CD4-positive, alpha-beta T cell treated with Interleukin-6 at 100 ng/mL for 8 hours (primary cell): ENCODE measurements at places on chromosomes 1 and 21.

GRCh38 chr21:14773777-14774345 is 227.7 kb upstream of the SAMSN1 start:
- DNase-seq: peak; percentile 48

DNA sequence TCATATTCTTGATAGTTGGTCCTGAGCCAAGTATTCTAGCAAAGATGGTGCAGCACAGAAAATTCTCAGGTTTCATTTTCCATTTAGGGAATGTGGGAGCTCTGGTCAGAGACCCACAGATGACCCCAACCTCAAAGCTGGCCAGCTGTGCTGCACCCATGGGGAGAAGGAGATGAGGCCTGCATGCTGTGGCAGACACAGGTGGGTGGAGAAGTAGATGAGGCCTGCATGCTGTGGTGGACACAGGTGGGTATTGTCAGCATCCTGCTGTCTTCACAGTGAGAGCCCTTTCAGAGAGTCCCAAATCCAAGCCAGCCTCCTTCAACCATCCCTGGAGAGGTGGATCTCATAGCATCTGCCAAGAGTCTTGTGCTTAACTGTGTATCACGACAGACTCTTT is 77.7 kb downstream of the DSCAM start:
- no peak for DNase-seq

GRCh38 chr1:88036345-88037014 is 647.6 kb upstream of the PKN2 start:
- no peak for DNase-seq

DNA sequence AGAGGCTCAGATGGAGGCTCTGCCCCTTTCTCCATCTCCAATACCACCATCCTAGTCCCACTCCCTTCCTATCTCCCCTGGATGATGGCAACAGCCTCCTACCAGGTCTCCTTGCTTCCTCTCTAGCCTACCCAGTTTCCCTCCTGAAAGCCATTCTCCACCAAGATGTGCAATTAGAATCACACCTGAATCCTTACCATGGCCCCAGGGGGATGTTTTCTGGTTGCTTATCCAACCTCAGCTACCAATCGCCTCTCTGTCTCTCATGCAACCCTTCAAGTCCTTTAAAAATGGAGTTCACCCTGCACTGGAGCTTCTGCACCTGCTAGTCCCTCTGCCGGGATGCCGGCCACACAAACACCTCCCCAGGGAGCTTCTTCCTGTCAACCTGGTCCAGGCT is 2.9 kb downstream of the RCAN1 start:
- no peak for DNase-seq

DNA sequence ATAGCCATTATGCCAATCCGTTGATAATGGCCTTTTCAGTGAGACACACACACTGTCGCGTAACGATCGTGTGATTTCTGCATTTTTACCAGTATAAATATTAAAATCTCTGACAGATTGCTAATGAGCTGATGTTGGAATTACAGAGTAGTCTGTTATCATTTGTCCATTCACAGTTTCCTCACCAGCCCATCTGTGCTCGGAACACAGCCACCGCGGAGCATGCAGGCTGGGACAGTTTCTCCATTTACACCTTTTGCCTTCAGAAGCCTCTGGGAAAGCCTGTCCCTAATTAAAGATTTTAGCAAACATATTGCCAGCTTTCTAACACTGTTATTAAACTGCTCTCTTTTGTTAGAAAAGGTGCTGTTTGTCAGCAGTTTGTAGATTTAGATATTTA is 82.2 kb upstream of the BARHL2 start:
- no peak for DNase-seq
